ENCODE measurements at places on chromosomes 11 and 22.

DNA sequence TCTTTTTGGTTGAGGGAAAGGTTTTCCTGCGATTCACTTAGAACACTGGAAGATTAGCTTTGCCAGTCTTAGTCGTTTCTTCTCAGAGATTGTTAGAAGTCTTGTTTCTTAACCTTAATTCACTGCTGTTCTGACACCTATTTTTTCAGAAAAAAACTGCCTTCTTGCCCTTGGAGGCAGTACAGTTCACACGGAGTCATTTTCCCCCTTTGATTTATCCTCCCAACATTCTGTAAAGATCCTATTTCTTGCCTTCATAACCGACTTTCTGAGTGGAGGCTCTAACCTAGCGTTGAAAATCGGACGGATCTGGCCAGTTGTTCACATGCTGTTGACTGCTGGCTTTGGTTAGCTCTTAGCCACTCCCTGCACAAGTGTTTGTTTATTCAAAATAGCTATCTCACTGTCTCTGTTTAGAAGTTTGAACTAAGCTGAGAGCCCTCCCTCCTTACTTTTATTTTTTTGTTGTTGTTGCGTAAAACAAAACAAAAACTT lies 737 bp downstream of the BCL2L13 start:
- peak; percentile 58 for DNase-seq

- no peak for DNase-seq
These were observed 5.9 kb downstream of the SERPIND1 start for GRCh38 chr22:20779818-20780158.

DNA sequence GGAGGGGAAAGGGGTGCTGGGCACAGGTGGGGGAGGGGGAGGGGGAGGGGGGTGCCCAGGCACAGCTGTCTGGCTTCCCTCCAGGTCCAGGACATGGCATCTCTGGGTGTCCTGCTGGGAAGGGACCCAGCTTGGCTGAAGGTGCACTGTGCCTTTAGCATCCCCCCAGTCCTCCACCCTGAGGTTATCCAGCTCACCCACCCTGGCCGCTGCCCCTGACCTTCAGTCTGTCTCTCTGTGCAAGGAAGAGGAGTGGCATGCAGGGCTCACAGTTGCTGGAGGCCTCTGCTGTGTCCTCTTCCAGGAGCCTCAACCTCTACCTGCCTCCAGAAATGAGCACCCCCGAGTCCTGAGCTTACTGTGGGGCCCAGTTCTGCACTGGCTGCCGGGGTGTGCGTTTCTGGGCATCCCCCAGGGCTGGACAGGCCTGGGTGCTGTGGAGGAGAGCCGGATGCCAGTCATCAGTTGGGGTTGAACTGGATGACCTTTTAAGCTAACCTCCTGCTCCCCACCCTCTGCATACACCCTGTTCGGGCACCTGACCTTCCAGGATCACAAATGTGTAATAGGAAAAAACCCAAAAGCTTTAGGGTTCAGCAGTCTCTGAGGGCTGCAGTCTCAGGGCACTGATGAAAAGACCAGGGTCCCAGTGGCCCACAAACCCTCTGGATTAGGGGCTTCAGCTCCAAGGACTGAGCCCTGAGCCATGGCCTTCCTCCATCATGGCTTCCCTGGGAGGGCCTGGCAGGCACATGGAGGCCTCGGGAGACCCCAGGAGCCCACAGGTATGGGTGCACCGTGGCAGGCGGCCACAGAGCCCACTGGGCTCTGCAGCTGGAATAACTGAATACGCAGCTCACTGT lies 9.6 kb upstream of the CTSD start:
- DNase-seq = no peak

DNA sequence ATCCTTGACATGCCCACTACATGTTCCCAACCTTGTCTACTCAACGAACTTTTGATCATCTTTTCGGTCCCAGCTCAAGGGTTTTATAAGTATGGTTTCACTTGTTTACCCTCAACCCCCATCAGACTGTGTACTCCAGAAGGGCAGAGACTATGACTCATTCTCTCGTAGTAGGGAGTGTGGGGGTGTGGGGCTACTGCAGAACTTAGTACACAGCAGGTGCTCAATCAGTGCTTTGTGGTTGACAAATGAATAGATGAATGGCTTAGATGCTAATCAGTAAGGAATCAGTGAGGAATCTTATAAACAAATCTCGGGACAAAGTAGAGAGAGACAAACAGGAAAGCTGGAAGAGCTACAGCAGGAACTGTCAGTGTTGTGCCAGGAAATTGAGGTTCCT lies 151.7 kb upstream of the PLET1 start:
- no peak for DNase-seq

- no peak for DNase-seq
These were observed 31.3 kb upstream of the MYOD1 start for GRCh38 chr11:17687946-17688670.

DNA sequence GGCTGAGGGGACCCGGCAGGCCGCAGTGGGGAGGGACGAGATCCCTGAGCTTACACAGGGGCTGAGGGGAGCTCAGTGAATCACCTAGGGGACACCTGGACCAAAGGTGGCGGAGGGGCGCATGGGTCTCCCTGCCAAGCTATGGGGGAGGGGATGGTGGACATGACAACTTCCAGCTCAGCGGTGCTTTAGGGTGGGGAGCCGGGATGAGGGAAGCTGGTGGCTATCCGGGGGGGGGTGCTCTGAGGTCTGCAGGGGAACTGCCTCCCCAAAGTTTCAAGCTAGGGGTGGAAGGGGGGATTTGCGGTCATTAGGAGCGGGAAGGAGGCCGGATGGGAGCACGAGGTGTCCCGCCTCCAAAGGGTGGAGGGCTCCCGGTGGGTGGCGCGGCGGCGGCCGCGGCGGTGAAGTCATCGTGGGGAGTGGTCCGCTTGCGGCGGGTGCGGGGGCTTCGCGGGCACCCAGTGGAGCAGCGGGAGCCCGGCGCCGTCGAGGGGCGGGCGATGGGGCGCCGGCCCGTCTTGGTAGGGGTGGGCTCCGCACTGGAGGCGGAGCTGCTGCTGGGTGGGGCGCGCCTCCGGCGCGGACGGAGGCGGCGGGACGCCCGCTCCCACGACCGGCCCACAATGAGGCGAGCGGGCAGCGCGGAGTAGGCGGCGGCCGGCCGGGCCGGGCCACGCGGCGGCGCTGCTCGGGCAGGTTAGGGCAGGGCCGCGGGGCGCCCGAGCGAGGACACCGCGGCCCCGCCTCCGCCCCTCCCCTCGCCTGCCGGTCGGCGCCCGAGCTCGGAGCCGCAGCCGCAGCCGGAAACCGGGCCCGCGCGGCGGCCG lies at the start of gene MICALL1:
MICALL1 (plus strand) TSS at position 764 of the 830 bp plus-strand sequence. CDS start 126 bp downstream, outside the sequence.
- no peak for DNase-seq

DNA sequence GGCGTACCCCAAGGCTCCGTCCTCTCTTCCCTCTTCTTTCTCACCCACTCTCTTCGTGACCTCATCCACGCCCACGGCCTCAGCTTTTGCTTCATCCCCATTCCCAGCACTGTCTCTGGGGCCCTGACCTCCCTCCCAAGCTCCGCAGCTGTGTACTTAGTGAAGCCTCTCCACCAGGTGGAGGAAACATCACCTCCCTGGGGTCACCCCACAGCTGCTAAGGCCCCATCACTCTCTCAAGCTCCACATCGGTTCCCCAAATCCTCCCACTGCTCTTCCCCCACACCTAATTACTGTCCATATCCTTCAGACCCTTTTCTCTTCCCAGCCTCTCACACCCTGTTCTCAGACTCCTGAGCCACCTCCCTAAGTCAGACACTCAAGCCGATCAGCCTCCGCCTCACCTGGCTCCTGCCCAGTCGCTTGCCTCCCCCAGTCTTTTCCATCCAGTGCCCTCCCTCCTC lies 7.9 kb upstream of the SYT7 start:
- no peak for DNase-seq

DNA sequence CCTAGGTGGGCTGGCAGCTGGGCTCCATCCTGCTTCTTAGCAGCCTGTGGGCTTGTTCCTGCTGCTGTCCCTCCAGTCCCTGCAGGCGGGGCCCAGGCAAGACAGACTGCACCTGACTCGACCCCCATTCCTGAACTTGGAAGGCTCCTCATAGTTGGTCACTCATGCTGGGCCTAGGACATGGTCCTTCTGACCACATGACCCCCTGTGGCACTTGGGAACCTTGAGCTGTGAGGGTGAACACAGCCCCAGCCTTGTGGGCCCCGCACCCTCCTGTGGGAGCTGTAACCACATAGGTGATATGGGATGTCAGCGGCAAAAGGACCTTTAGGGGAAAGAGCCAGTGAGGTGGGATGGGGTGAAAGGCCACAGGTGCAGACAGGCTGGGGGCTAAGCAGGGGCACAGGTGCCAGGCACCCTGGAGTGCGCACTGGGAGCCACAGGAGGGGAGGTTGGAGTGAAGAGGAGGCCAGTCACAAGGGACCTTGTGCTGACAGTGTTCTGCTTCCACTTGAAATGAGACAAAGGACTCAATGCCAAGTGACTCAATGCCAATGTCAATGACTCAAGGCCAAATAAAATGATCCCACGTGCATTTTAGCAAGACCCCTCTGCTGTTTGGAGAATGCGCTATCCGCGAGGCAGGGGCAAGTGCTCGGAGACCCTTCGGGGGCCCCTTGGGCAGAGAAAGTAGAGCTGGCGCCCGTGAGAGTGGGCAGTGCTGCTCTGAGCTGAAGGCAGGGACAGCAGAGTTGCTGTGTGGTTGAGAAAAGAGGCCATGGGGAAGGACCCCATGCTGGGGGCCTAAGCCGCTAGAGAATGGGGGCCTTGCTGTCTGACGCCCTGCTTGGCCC lies 90.7 kb downstream of the MORC2 start:
- DNase-seq = no peak

DNA sequence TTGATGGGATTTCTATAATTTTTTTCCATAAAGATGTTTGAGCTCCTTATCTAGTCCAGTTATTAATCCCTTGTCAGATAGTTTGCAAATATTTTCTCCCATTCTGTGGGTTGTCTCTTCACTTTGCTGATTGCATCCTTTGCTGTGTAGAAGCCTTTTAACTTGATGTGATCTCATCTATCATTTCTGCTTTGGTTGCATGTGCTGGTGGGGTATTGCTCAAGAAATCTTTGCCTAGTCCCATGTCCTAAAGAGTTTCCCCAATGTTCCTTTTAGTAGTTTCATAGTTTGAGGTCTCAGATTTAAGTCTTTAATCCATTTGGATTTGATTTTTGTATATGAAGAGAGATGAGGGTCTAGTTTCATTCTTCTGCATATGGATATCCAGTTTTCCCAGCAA lies 1.7 kb upstream of the IL2RB start:
- no peak for DNase-seq

GRCh38 chr22:19842393-19843106 lies 12.1 kb downstream of the GNB1L start:
- no peak for DNase-seq

DNA sequence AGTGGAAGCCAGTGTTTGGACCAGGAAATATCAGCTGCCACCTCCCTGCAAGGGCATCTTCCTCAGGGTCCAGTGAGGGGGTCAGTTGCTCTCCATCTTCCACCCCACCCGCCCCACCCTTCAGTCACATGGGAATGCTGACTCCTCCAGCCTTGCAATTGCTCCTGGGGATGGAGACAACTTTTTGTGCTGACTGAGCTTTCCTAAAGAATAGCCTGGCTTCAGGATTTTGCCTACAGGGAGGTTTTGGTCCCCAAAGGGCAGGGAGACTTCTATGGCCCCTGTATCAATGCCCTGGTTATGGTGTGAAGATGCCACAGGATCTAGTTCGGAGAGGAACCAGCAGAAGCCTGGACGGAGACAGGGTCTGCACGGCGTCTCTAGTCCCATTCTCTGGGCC lies 124.0 kb upstream of the LMO1 start:
- DNase-seq = no peak

GRCh38 chr22:30541961-30542810 lies 4.4 kb downstream of the SEC14L6 start:
- DNase-seq = no peak

GRCh38 chr11:2858995-2859698 lies 26.4 kb downstream of the CDKN1C start:
- no peak for DNase-seq

Data from right lung (tissue), 10 donors.